ENCODE measurements at places on chromosomes 6 and 20. TPM values are rescaled to one million over a fixed set of nuclear protein-coding genes. Genes with fewer than 3 reads are reported as not detected.

The OR12D3 gene
- not detected for total RNA-seq

The MLN gene
- not detected for total RNA-seq

GRCh38 chr6:116406678-116407345 lies 36.1 kb downstream of the DSE start:
- H3K27ac ChIP-seq = peak overlapping the region; percentile 85
- DNase-seq = no peak
- H3K4me1 ChIP-seq = peaks cover 74% of the 10 kb centered on the region
- H3K36me3 ChIP-seq = peaks cover 2% of the 10 kb centered on the region
- no peak overlapping the region for H3K4me3 ChIP-seq

DNA sequence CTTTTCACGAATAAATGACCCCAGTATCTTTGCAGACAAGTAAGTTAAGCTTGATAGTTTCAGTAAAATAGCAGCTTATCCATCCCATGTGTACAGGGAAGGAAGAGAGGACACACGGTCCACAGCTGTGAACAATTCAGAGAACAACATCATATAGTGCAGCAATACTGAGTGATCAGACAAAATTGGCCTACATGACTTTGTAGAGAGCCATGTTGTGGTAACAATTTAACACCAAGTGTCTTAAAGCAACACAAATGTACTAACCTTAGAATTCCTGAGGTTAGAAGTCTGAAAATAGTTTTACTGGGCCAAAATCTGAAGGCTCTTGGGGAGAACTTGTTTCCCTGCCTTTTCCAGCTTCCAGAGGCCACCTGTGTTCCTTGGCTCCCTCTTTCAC lies 12.5 kb downstream of the FAM184A start:
- no peak for DNase-seq
- no peak overlapping the region for H3K27ac ChIP-seq
- H3K27me3 ChIP-seq = no peaks in the 10 kb centered on the region
- no peaks in the 10 kb centered on the region for H3K4me1 ChIP-seq

The C20orf202 gene
- 0.27 TPM for total RNA-seq

GRCh38 chr20:35892871-35893270 lies 61.4 kb downstream of the SCAND1 start:
- no peak overlapping the region for H3K4me3 ChIP-seq
- H3K36me3 ChIP-seq = peaks cover 7% of the 10 kb centered on the region
- DNase-seq = no peak
- no peak overlapping the region for H3K27ac ChIP-seq
- H3K4me1 ChIP-seq = no peaks in the 10 kb centered on the region

The RAB44 gene
- not detected for total RNA-seq
